ENCODE measurements at places on chromosomes 6 and 20.

- DNase-seq = no peak
These were observed 20.4 kb downstream of the MDFI start for GRCh38 chr6:41658636-41659035.

DNA sequence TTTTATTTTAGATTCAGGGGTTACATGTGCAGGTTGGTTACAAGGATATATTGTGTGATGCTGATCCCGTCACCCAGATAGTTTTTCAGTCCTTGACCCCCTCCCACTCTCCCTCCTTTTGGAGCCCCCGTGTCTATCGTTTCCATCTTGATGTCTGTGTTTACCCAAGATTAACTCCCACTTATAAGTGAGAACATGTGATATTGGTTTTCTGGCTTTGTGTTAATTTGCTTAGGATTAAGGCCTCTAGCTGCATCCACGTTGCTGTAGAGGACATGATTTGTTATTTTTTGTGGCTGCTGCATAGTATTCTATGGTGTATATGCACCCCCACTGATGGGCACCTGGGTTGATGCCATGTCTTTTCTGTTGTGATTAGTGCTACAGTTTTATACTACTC, 178.6 kb downstream of the PLCB1 start:
- DNase-seq = no peak

DNA sequence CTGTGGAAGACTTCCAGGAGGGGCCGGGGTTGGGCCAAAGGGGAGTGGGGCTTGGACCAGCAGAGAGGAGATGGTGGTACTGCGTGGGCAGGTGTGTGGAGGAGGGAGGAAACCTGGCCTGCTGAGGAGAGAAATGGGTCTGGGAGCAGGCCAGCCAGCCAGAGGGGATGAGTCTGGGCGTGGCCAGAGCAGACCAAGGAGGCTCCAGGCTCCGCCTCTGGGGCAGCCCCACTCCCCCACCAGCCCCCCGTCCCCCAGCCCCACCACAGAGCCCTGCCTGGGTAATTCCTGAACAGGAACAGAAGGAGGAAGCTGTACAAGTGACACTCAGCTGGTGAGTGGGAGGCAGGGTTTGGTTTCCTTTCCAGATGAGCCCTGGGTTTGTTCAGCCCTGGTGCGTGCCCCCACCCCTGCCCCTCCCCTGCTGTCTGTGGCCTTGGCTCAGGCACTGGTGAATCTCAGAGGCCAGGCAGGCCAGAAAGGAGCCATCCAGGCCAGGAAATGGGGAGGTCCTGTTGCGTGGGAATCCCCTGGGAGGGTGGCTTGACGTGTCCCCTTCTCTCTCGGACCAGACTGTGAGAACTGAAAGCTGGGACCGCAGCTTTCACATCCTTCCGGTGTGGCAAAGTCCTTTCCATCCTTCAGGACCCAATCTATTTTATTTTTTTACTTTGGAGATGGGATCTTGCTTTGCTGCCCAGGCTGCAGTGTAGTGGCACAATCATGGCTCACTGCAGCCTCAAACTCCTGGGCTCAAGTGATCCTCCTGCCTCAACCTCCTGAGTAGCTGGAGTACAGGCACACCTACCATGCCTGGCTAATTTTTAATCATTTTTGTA, 9.4 kb upstream of the SRC start:
- peak; percentile 76 for DNase-seq

GRCh38 chr20:23519556-23519955, 28.6 kb downstream of the CST8 start:
- no peak for DNase-seq

DNA sequence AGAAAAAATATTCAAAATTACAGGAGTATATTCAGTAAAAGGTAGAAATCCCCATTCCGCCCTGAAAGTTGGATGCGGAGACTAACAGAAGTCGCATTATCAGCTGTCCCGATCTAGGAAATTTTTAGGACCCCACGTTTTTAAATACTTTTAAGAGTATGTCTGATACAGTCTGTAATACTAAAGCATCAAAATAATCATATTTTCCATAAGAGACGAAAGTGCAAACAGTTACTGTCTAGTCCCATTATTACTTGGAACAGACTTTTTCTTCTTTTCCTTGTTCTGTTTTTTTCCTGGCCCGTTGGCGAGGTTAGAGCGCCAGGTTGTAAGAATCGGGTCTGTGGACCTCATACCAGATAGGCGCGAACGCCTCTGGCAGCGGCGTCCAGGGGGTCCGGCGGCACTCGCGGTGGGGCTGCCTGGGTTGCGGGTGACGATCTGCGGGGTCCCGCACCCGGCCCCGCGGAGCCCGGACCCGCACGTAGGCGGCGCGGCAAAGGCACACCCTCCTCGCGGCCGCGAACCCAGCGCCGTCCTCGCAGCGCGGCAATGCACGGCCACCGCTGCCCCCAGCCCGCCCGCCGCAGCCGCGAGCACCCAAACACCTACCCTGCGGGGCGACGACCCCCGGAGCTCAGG, 460 bp downstream of the PLAGL1 start:
- DNase-seq = no peak

DNA sequence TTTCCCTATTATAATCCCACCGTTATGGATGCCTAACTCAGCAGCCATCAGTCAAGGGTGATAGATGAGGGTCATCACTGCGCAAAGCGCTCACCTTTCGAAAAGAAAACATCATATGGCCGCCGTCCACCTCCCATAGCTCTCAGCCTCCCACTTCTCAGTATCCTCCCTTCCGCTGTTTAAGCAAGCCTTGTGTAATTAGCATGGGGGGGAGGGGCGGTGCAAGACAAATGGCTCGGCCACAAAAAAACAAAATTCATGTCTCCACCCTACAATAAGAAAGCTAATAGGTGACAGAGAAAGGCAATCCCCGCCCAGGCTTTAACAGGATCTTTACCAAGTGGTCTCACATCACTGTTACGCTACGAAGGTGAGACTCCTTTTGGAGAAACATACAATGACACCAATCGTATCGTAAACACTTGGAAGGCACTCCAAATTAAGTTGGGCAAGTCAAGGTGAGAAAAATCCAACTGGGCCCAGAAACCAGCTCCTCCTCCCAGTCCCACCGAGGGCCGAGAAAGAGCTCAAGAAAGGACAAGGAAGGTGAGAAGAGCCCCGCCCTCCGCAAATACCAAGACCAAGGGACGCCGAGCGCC, 645 bp downstream of the DDX39B start:
- no peak for DNase-seq

- peak; percentile 20 for DNase-seq
These were observed 110.5 kb downstream of the NOL4L start for GRCh38 chr20:32474717-32474966.

DNA sequence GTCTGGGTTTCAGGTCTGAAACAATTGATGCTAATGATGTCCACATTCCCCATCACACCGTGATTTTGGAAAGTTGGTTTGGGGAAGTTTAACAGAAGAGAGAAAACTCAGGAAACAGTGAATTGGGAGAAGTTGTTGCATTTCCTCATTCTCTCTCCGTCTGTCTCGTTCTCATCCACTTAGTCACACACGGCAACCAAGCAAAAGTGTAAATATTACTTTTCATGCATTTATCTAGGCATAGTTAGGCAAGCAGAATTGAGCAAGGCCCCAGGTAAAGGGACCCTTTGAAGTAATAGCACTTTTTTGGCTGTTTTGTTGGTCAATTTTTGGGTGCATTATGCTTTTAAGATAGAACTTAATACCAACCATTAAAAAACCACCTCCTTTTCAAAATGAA, 137.0 kb upstream of the SULF2 start:
- no peak for DNase-seq

DNA sequence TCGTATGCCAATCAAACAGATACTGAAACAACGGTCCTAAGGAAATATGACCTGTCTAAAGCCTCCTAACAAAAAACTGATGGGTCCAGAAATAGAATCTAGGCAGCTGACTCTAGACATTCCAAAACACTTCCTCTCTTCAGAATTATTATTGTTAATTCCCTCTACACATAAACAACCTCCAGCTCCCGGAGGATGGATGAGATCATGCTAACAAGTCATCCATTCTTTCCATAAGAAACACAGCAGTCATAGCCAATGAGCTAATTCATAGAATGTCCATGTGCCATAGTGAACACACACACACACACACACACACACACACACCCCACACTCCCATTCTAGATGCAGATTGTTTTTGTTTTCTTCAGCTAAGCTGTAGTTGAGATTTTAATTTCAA, 44.3 kb downstream of the HDGFL1 start:
- DNase-seq = no peak

All from GM12891 (cell line).